Activated naive CD4-positive, alpha-beta T cell treated with anti-CD3 and anti-CD28 coated beads, Interleukin-2, amount 10 ng/mL, durations not matched to agents 7 days and 5 days (primary cell): ENCODE measurements at places on chromosomes 3 and 15.
A peak's percentile ranks its signal among the peaks of the same experiment; 100 is the strongest.

DNA sequence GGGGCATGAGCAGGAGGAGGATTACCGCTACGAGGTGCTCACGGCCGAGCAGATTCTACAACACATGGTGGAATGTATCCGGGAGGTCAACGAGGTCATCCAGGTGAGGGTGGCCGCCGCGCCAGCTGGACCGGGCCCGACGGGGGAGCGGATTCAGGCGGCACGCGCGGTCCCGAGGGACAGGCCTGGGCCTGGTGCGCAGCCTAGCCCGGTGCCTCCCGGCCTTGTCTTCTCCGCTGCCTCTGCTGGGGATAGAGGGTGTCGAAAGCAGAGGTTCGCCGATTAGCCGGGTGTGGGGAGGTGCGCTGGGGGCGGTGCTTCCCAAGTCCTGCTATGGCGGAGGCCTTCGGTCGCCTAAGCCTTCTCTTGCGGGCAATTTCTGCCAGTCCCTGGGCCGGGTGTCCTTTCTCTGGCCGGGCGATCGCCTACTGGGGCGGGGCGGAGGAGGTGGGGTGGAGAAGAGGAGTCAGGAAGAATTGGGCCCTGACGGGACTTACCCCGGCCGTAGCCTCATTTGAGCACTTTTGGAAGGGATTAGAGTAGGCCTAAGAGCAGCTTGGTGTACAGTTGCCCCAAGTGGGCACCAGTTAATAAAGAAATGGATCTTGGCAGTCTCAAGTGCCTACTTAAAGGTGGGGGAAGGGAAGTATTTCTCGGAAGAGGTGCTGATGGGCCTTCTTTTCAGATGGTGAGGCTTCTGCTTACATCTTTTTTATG lies 940 bp downstream of the ARIH1 start:
- peak; percentile 92 for DNase-seq

- DNase-seq, result no peak
These were observed 85.5 kb downstream of the FLNB start for GRCh38 chr3:58093574-58094195.

GRCh38 chr3:72165317-72165716 lies 380.4 kb upstream of the PROK2 start:
- DNase-seq, result no peak

DNA sequence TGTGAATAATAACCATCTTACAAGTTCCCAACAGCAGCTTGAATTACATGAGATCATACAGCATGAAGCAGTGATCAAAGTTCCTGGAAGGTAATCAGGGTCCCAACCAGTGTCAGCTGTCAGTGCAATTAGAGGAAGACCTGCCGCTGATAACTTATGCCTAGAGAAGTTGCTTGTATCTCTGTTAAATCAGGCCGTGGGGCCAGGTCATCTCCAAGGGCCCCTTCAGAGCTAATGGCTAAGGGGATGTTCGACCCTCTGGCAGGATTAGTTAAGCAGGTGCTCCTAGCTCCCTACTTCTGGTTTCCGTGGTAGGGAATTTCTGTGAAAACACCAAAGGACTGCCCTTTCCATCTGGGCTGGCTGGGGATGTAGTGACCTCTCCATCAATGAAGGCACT lies 251.0 kb downstream of the FAM43A start:
- no peak for DNase-seq

DNA sequence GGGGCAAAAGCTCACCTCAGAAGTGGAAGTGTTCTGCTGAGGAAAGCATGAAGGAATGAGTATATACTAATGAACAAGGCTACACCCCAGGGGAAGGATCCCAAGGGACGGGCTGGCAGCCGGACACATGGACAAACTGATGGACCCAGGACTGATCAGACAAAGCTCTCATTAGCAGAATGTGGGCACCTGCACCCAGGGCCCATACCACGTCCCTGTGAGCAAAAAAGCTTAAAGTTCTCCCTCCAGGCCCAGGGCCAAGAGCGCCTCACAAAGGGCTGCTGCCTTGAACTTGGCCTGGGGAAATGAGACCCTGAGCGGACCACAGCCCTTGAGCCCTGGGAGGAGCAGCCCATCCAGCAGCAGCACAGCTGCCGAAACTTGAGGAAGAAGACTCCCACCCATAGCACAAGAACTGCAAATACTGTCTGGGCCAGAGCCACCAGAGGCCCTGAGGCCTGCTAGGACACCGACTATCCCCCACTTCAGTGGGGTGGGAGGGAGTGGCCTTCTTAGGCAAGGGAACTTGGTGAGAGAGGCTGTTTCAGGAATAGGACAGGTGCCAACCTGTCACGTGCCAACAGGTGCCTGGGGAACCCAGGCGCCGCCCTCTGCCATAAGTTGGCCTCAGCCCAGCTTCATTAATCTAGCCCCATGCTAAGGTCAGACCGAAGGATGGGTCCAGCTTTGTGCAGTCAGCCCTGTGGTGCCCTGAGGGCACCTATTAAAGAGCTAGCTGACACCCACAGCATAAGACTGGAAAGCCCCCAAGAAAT lies 2.3 kb upstream of the GMPPB start:
- DNase-seq, result no peak

DNA sequence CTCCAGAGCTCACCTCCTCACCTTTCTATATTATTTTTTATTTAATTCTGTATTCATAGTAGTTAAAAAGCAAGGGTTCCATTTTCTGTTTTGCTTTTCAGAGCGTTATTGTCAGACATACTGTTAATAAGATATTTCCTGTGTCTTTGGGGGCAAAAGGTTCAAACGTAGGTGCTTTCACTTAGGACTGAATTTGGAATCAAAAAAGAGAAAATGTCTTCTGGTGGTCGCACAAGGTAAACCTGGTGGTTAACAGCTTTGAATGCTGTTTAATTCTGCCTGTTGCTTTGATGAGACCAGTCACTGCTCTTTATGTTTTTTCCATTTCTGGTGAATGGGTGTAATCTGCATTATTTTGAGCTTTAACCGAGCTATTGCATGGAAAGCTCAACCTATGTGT lies 212.5 kb downstream of the TCF12 start:
- no peak for DNase-seq

DNA sequence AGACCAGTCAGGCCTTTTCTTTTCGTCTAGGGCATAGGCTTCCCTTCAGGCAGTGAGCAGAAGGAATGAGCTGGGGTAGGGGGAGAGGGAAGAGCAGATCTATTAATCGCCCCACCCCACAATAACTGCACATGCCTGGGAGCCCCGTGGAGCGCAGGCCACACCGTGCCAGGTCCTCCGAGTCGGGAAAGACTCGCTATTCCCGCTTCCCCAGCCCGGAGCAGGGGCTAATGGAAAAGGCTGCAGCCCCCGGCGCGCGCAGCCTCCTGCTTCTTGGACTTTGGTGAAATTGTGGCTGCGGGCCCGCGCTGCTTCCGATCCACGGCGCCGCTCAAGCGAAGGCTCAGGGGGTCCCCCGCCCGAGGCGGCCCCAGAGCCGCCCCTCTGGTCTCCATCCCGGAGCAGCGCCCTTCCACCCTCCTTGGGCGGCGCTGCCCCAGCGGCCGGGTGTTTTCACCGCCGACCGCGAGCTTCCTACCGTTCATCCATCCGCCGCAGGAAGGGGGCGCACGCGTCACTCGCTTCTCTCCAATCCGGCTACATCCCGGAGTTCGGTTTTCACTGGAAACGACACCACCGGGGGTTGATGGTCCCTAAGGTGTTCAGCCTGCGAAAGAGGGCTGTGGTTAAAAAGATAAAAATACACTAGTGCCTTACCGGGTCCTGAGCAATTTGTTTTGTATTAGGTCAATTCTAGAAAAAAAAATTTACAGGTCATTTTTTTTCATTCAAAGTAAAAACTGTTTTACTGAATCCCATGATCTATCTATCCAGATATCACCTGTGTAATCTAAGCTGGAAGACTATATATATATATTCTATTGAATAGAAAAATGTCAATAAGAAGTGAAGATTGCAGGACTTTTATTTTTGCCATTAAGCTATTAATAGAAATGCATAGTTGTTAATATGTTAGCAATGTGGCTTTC lies 4.4 kb upstream of the SYNM start:
- peak; percentile 72 for DNase-seq

DNA sequence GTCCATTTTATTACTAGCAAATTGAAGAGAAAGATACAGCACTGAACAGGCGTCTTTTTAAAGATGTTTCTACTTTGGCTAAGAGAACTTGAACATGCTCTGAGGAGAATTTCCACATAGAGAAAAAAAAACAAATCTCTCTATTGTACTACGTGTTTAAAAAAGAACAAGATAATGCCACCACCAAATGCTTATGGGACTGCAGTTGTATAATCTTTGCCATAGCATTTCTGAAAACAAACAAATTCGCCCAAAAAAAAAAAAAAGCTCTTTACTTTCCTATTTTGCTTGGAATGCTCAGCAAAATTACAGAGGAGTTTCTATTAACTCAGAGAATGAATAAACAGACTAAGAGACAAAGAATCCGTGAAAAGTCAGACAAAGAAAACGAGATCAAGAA lies 114.2 kb downstream of the CNTN3 start:
- DNase-seq, result no peak

DNA sequence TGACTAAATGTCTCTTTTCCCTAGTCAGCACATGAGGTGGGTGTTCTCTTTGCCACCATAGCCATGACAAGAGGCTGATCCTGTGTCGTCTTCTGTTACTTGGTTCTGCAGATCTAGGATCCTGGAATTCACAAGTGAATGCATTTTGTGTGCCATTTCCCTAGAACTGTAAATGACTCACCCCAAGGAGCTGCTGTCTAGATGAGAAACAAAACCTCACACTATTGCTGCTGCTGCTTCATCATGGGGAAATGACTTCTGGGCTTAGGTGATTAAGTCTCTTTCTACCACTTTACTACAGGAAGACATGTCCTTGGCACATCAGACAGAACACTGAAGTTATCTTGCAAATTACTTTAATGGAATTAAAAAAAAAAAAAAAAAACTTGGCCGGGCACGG lies 54.9 kb downstream of the SLCO3A1 start:
- no peak for DNase-seq

- no peak for DNase-seq
These were observed 96.5 kb upstream of the TSPAN3 start for GRCh38 chr15:77167406-77167805.

DNA sequence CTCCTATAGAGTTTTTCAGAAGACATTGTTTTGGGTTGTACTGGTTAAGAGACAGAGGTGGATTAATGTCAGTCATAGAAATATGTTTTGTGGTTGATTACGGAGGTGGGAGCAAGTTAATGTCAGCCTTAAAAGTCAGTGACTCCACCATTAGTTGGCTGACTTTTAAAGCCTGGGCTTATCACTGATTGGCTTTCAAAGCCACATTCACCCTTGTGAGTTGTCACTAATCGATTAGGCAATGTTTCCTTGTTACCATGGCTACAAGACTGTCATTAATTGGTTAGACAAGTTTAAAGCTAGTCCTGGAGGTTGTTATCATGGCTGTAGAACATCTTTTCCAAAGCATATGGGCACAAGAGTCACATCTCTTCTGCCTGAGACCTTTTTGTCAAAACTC lies 73.0 kb downstream of the NEO1 start:
- DNase-seq, result no peak

GRCh38 chr3:149080011-149080698 lies 6.2 kb downstream of the HLTF start:
- no peak for DNase-seq

DNA sequence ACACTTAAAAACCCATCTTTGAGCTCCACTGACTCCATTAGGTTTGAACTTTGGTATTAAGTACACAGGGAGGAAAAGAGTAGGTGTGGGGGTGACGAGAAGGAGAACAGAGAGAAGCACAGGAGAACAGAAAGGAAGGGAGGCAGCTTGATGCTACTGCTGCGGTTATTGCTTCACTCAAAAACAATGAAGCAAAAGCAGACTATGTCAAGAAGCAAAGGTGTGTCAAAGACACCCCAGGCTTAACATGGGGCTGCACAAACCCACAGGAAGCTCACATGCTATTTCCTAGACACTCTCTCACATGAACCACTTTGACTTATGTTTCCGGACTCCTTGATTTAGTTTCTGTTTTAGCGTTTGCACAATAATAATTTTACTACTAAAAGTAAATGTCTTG lies 961.0 kb upstream of the CFAP20DC start:
- DNase-seq, result peak; percentile 85

DNA sequence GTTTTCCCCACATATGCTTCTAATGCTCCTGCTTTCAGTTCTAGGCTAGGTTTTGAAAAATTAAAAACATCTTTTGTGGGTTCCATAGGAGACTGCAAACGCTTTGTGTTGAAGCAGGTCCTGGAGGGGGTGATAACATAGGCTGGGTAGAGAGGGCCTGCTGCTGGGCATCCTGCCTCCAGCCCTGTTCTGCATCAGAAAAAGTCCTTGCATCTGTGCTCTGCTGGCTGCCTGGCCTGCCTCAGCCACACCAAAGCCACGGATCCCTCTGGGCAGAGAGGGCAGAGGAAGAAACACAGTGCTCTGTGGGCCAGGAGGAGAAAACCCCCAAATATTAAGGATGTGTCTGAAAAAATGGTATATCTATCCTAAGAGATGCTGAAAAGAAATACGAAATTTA lies 3.9 kb upstream of the ARPP21 start:
- no peak for DNase-seq

DNA sequence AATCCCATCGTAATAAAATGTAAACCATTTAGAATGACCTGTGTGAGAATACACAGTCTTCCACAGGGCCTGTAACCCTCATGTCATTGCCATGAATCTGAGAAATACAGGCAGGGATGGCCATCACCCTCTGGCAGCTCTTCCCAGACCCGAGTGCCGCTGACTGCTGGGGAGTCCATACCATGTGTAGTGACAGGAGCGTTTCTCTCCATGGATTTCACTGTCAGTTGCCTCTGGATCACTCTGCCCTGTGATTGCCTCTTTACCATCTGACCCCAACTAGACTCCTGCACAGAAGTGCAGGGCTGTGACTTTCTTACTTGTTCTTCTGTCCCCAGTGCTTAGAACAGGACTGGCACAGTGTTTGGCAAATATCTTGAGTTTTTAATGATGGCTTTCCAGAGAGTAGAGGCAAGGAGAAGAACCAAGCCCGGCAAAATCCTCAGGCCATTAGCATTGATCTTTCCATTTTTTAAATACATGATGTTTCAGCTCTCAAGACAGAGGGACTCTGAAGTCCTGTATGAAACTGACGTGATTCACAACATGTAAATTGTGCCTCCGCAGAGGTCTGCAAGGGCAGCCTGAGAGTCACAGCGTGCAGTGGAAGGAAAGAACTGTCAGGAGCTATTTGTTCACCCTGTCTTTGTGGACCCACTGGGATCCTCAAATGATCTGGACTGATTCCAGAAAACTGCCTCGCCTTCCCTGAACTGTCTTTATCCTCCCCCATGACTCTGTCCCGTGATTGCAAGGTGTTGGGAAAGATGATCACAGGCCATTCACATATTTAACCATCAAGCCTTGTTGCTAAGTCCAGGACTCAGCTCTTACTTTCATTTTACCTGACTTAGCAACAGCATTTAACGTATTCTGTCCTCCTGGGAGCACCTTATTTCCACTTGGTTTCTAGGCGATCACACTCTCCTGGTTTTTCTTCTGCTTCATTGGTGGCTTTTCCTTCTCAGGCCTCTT lies 354.9 kb downstream of the EPHB1 start:
- no peak for DNase-seq
